ENCODE measurements at places on chromosomes 2 and 18.
A peak's percentile ranks its signal among the peaks of the same experiment; 100 is the strongest.

DNA sequence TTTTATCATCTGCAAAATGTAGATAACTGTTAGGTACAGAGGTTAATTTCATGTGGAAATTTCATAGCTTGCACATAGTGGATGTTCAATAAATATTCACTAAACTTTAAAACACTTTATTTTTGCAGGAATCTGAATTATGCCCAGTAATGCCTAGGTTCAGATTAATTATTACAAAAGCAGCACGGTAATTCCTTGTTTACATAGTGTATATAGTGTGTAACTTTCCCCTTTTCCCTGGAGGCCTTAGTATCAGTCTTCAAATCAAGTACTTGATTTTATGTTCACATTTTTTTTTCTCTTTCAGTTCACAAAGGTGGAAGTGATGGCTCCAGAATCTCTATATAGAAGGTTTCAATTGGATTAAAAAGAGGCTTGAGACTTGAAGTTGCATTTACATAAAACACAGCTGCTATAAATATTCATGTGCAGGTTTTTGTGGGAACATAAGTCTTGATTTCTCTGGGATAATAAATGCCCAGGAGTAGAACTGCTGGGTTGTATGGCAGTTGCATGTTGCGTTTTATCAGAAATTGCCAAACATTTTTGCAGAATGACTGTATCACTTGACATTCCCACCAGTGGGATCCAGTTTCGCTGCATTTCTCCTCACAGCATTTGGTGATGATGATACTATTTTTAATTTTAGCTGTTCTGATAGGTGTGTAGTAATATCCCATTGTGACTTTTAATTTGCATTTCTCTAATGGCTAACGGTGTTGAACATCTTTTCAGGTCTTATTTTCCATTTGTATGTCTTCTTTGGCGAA lies 27.6 kb upstream of the LGALSL start:
- no peak for DNase-seq

- no peak for DNase-seq
Measured at GRCh38 chr2:46651363-46652099, 172.2 kb downstream of the TMEM247 start.

DNA sequence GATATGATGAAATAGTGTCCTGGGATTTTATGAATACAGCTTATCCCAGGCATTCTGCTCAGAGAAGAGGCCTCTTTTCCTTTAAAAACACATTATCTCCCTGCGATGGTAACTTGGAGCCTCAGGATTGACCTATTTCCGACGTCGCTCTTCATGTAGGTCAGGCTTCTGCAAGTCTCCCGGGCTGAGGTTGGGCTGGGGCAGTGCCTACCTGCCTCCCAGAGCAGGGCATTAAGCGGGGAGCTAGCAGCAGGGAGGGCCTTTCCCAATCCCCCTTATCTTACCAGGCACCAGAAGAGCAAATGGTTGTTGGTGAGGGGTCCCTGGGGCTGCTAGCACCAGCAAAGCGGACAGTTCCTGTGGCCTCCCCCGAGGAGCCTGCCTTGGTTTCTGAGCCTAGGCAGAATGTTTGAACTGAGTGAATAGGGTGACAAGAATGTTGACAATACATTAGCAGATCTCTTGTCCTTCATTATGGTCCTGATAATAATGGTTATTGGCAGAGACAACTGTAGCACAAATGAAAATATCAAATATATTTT lies 60.2 kb downstream of the TRPM8 start:
- DNase-seq: no peak

DNA sequence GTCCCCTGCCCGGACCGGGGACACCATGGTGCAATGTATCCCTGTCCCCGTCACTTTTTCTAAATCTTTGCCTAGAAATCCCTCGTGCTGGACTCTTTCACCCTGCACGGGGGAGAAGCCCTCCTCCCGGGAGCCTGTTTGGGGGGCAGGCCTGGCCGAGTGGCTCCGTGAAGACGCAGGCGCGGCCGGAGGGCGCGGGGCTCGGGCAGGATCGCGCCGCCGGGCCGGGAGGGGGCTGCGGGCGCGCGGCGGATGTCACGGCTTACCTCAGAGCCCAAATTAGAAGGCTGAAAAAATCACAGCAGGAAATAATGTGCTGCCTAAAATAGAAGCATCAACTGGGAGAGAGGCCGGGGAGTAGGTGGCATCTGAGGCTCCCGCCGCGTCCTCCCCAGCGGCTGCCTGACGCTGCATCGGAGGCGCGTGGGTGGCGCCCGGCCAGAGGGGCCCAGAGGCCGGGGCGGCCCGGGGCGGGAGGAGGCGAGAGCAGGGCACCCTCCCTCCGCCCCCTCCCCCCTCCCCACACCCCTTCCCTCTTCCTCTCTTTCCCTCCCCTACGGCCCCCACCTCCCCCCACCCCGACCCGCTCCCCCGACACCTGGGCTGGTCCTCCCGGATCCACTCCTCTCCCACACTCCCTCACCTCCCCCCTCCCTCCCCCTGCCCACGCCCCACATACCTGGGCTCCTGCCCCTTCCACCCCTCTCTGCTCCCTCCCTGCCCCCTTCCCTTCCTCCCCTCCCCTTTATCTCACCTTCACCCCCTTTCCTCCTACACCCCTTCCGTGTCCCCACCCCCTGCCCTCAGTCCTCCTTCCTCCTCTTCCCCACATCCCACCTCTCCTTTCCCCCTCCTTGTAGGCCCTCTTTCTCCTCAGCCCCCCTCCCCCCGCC lies 51.9 kb downstream of the SLC4A1AP start:
- no peak for DNase-seq

- DNase-seq: no peak
Measured at GRCh38 chr18:7566567-7567473, at the start of gene PTPRM. Gene PTPRM, plus strand, starts transcription at chr18:7567316. Its CDS starts 503 bp downstream, at chr18:7567819.

GRCh38 chr2:128445523-128445900 lies 126.8 kb upstream of the HS6ST1 start:
- DNase-seq: no peak

- peak; percentile 48 for DNase-seq
Measured at GRCh38 chr2:160472839-160473251, 20.8 kb downstream of the RBMS1 start.

- no peak for DNase-seq
Measured at GRCh38 chr18:13161276-13161899, 57.2 kb upstream of the LDLRAD4 start.

GRCh38 chr2:218717262-218717661 lies 6.6 kb downstream of the TTLL4 start:
- no peak for DNase-seq

DNA sequence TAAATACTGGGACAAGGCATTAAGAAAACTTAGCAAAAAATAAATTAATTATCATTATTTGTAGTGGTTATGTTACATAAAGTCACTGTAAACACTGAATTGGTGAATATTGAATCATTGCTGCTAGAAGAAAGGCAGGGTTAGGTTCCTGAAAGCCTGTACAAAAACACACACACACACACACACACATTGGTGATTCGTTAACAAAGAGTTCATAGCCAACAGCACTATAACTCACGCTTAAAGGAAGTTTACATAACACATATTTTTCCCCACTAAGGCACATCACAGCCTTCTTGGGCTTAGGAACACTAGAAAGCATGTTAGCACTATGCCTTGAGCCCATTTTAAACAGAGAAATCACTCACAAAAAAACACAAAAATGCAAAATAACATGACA lies 690.0 kb upstream of the PIK3C3 start:
- DNase-seq: no peak

- DNase-seq: no peak
Measured at GRCh38 chr18:51006061-51006818, 23.8 kb upstream of the SMAD4 start.

GRCh38 chr2:207045531-207045930 lies 106.2 kb downstream of the CPO start:
- DNase-seq: no peak

GRCh38 chr2:170712653-170713542 lies 2.2 kb upstream of the SP5 start:
- no peak for DNase-seq

GRCh38 chr2:55419233-55419678 lies 400 bp downstream of the CCDC88A start:
- no peak for DNase-seq

GRCh38 chr2:190802129-190802528 lies 78.5 kb upstream of the GLS start:
- no peak for DNase-seq

DNA sequence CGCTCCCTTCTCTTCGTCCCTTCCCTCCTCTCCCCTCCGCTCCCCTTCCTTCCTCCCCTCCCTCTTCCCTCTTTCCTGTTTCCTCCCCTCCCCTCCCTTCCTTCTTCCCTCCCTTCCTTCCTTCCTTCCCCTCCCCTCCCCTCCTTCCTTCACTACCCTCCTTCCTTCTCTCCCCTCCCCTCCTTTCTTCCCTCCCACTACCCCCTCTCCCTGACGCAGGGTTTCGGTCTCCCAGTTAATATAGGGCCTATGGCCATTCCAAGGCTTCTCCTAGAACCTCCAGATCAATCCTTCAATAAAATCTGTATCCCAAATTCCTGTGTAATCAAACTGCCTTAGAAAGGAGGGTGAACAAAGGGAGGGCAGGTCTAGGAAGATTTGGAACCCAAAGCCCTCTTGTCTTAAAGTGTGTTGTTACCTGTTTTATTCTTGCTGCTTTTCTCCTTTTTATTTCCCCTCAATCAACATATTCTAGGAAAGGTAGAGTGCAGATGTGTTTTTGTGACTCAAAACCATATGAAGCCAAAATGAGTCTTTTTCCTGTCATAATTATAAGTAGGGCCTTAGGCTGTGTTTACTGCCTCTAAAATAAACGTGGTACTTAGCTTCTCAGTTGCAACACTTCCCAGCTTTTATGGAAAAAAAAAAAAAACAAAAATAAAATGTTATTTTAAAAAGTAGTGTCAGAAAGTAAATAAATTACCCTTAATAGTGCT lies 53.7 kb downstream of the GPD2 start:
- DNase-seq: no peak

- no peak for DNase-seq
Measured at GRCh38 chr2:18378020-18378653, 182.3 kb downstream of the RDH14 start.

DNA sequence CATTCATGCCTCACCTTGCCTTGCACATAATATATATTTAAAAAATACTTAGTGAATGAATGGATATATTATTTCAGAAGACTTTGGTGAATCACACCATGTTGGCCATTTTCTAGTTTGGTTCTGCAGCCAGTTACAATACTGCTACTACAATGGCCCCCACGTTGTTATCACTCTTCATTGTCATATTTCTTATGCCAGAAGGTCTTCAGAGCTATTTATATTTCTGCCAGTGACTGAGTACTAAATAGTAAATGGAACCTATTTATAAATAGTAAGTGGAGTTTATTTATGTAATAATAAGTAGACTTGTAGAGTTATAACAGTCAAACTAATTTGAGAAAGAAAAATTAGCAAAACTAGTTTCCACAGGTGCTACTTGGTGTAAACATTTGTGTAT lies 516.6 kb upstream of the SYT4 start:
- DNase-seq: no peak

DNA sequence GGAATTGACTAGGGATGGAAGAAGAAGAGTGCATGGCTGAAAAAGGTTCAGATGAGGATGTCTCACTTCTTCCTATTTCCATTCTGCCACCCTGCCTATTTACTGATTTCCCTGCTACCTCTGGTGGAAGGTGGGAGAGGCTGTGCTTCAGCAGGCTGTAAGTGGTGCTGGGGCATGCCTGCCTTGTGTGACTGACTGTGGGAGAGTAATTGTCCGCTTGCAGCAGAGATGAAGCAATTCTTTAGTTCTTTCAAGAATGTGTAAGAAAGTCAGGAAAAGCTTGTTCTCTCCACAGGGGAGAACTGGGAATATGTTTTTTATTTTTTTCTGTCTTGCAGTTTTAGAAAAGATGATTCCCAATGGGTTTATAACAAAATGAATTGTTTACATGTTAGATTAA lies 72.5 kb upstream of the NYAP2 start:
- DNase-seq: no peak

GRCh38 chr2:158021226-158021625 lies 80.5 kb upstream of the UPP2 start:
- no peak for DNase-seq

DNA sequence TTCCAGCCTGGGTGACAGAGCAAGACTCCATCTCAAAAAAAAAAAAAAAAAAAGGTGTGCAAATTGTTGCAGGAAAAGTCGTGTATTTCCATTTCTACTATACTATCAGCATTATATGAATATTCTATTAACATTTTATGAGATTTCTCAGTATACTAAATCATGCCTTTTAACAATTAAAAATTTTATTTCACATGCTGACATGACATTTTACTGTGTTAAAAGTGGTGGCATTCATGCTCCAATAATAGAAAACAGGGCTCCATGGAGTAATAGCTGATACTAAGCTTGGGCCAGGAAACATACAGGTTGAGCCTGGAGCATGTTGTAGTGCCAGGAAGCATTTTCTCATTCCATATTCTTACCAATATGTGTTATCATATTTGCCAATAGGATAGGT lies 141.4 kb downstream of the SPAG16 start:
- no peak for DNase-seq

DNA sequence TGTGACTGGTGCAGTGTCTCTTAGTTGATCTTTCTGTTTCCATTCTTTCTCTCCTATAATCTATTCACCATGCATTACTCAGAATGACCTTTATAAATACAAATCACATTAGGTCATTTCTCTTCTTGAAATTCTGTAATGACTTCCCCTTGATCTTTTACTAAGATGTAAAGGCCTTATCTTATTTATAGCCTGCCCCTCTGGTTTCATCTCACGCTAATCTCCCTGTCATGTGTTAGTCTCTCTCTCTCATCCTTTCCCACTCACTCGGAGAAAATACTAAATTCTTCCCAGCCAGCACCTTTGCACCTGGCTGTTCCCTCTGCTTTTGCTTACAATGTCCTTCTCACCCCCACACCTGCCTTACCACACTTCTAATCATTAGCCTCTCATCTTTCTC lies 530.8 kb downstream of the ADCYAP1 start:
- DNase-seq: no peak

GRCh38 chr2:235116885-235117492 lies 165.2 kb downstream of the SH3BP4 start:
- peak; percentile 55 for DNase-seq

- DNase-seq: no peak
Measured at GRCh38 chr2:135709992-135710391, 31.7 kb upstream of the UBXN4 start.

DNA sequence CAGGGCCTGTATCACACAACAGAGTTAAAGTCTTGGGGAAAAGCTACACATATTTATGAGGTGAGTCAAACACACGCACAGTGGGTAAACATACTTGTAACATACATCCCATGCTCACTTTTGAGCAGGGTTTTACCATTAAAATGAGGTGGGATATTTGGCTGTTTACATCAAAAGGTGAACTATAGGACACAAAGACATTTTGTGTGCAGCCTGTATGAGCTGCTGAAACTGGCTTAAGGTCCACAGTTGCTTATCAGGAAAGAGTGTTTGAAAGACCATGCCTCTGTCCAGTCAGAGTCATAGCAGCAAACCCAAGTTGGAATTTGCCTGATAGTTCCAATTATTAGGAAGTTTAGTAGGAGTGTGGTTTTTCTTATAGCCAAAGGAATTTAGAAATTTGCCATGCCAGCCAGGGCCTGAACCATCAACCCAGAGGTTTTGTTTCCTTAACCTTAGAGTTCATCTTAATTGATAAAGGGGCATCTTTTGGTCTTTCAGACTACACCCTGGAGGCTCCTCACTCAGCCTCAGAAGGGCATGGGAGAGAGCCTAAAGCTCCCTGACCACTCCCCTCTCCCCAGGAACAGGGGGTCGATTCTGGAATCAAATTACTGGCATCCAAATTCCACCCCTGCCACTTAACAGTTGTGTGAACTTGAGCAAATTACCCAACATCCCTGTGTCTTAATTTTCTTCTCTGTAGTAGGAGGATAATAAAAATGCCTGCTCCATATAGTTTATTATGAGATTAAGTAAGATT lies 29.9 kb upstream of the L3MBTL4 start:
- DNase-seq: no peak
